ENCODE measurements at places on chromosomes 5 and 9.

- no peak for DNase-seq
These were observed 56.9 kb upstream of the CAST start for GRCh38 chr5:96605144-96605837.

DNA sequence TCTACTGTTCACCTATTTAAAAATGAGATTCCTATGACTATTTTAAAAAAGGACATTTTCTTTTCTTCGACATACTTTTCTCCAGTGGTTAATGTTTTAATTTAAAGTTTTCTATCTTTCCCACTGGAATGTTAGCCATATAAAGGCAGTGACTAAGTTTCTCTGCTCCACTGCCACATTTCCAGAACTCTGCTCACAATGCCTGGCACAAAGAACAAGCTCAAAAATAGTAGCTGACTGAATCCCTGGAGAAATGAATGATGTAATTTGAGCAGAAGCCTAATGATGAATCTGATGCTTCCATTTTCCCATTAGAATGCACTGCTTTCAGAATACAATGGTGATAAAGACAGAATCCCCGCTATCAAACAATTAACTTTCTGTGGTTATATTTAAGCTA lies 817.8 kb downstream of the MTRR start:
- DNase-seq, result no peak

GRCh38 chr5:8213701-8214240 lies 344.8 kb downstream of the MTRR start:
- no peak for DNase-seq

DNA sequence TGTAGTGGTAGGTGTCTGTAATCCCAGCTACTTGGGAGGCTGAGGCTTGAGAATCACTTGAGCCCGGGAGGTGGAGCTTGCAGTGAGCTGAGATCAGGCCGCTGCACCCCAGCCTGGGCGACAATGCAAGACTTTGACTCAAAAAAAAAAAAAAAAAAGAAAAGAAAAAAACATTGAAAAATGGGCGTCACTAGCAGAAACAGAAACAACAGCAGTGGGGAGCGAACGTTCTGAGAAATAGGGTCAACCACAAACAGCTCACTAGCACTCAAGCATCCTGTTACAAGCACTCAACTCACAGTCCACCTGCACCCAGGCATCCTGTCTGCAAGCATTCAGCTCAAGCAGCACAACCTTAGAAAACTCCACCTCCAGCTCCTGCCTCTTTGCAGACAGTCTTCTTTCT lies 17.2 kb downstream of the TRIM14 start:
- peak; percentile 46 for DNase-seq

- DNase-seq, result no peak
These were observed 222.7 kb downstream of the PDZD2 start for GRCh38 chr5:31861601-31862000.

GRCh38 chr5:72744136-72744535 lies 72.3 kb upstream of the TNPO1 start:
- DNase-seq, result no peak

DNA sequence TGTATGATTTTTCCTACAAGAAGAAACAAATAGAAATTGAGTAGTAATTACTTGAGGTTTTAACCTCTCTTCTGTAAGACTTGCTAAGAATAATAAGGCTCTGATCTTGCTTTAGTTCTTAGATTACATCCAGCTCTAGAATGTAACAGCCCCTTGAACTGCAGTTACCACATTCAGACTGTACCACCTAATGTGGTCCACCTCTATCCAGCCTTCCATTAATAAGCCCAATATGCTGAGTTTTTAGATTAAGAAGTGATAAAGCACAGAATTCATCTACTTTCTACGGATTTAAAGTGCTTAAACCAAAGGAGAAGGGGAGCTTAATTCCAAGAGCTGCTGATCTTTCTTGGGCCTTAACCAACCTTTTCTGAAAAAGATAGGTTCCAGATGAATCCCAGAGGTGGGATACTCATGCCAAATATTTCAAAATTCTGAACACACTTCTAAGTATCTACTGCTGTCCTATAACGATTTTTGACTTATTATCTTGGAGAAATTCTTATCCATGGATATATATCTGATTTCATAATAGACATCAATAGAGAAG lies 131.5 kb downstream of the ZNF608 start:
- no peak for DNase-seq

DNA sequence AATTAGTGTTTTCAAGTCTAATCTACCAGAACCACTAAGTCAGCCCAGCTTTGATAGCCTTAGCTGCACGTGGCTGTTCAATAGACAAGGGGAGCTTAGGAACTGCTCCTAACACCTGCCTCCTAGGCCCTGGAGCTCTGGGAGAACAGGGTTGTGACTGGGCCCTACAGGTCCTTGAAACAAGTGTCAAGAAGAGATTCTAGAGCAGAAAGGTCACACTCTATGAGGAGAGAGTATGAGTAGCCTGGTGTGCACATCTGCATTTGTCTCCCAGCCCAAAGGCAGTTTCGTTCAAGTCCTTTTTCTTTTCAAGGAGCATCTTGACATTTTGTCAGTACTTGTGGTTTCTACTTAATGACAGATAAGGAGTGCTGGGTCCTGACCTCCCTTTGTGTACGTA lies 206.1 kb downstream of the PRELID2 start:
- DNase-seq, result no peak

DNA sequence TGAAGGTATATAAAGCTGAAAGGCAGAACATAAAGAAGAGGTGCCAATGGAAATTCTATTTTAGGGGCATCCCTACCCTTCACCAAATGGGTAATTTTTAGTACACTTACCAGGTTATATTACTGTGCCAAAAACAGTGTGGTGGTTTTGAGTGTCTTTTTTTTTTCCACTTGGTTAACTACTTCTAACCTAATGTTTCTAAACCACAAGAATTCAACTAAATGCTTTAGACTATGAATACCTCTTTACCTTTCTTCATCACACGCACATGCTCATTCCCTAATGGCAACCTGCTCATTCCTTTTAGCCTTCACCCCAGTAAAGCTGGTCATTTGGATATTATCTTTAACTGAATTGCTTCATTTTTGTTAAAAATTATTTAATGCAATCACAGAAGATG lies 215.6 kb downstream of the PIK3R1 start:
- no peak for DNase-seq

DNA sequence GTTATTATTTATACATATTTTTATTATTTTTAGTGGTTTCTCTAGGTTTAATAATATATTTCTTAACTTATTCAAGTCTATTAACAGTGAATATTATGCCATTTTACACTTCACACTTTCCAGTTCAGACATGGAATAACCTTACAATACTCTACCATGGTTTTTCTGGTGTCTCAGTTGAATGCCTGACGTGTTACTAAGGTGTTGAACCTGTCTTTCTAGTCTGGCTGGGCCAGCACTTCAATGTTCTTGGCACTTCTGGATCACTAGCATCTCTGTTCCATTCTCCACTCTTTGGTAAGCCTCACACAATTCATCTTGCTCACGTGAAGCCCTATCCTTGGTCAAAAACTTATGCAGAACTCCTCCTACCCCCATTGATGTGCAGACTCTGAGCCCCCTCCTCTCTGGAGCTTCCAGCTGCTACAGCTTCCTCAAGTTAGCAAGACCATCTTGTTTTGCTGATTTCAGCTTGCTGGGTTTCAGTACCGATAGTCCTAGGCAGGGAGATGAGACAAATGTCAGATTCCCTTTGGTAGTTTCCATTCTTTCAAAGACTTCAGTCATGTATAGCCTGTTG lies 243.1 kb downstream of the FBXO4 start:
- no peak for DNase-seq

- no peak for DNase-seq
These were observed 720 bp downstream of the NADK2 start for GRCh38 chr5:36240779-36241630.

DNA sequence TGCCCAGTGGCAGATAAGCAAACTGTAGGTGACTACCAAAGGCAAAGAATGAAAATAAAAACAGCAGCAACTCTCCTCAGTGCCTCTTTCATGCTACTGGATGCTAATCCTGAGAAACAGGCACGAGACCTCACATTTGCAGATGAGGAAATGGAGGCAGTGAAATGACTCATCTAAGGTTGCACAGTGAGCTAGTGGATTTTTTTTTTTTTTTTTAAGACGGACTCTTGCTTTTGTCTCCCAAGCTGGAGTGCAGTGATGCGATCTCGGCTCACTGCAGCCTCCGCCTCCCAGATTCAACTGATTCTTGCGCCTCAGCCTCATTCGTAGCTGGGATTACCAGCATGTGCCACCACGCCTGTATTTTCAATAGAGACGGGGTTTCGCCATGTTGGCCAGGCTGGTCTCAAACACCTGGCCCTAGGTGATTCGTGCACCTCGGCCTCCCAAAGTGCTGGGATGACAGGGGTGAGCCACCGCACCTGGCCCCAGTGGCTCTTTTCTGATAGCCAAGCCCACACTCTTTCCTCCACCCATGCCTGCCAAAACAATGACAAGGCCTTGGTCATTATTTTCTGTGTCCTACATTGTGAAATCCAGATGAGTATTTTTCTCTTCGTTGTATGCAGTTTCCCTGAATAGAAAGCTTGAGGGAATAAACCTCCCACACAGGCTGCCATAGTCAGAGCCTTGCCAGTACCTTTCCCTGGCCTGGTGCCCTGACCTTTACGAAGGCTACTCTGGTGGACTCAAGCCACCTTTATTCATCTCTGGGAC lies 19.2 kb downstream of the DOCK2 start:
- no peak for DNase-seq
